Spinal cord (tissue), 10 donors: ENCODE measurements at places on chromosomes 7 and 10.

GRCh38 chr7:116711790-116712189 is 39.8 kb downstream of the MET start:
- DNase-seq, result no peak

GRCh38 chr7:92295391-92295790 is 49.6 kb downstream of the ANKIB1 start:
- no peak for DNase-seq

- no peak for DNase-seq
These were observed 51.2 kb downstream of the KIF5B start for GRCh38 chr10:32005050-32005449.

DNA sequence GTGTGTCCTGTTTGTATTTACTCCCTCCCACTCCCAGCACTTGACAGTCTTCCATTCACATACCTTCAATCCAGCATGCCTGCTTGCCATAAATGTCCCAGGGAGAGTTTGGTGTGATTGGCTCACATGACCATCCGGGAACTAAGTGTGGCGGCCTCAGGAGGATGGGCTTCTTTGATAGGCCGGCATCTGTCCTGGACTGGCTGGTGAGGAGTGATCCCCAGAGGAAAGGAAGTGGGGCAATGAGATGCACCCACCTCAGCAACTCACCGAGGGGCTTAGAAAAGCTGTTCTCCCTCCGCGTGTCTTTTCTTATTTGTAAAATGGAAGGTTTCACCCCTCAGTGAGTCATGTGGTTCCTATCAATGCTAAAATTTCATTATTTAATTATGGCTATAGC is 14.9 kb upstream of the EBF3 start:
- no peak for DNase-seq

DNA sequence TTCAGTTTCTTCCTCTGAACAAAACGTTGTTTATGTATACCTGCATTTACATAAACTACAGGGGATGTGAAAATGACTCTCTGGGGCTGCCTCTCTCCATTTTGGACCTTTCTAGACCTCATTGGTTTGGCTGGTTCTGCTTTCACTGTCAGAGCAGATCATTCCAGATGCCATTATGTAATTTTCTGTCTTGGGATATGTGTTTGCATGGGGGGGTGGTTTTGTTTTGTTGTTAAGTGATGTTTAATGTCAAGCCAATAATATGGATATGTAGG is 172.4 kb downstream of the LRRC4 start:
- no peak for DNase-seq

- no peak for DNase-seq
These were observed 514 bp downstream of the RNF216 start for GRCh38 chr7:5780801-5781496.
